Hematopoietic multipotent progenitor cell treated with erythropoietin and hydrocortisone succinate and interleukin-3 and kit ligand, for 6 days (in vitro differentiated cells): ENCODE measurements at places on chromosomes 1 and 21.

DNA sequence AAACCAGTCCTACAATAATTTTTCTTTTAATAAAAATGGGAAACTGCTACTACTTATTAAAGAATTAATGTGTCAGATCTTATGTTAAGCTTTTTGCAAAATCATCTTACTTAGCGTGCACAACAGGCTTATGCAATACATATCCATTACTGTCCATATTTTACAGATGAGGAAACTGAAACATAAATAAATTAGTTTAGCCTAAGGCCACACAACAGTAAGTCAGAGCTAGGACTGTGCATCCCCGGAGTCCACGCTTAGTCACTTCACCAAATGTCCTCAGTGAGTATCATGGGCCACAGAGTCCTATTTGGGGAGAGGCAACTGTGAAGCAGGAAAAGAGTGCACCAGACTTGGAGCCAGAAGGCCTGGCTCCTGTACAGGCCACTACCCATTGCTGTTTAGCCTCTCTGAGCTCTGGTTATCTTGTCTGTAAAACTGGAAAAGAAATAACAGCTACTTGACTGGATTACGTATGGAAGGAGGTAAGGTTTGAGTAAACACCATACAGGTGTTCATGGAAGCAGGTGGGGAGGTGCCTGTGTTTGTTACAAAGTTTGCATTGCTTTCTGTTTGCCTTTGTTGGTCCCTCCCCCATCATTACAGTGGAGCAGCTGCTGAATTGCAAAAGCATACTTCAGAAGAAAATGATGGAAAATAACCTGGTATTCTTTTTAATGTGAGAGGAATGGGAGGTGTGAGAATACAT is 192.8 kb downstream of the FCRL5 start:
- DNase-seq: no peak

DNA sequence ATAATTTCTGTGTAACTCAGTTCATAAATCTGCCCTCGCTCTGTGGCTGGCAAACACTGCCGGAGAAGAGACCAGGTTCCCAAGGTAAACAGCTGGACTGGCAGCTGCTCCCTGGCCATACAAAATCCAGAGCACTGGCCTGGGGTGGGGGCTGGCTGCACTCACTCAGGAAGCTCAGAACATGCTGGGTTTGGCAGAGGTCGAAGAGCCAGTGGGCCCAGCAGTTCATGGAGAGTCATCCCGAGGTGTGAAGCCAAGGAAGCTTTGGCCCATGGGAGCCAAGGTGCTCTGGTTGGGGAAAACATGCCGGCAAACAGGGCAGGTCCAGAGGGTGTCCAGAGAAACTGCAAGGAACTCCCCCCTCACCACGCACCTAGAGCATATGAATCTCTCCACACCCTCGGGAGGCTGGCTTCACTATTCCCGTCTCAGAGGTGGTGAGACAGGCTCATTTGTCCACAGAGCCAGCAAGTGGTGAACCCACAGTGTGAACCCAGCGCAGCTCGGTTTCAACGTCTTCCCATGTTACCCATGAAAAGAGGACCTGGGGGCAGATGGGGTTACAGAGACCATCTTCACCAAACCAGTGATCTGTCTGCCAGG is 102.4 kb downstream of the DMRTB1 start:
- no peak for DNase-seq

- no peak for DNase-seq
These were observed 68.7 kb downstream of the NID1 start for GRCh38 chr1:235996048-235996785.

GRCh38 chr1:200708769-200709168 is 29.9 kb upstream of the CAMSAP2 start:
- peak; percentile 9 for DNase-seq

- no peak for DNase-seq
These were observed 1.6 kb downstream of the NPR1 start for GRCh38 chr1:153680120-153680403.

DNA sequence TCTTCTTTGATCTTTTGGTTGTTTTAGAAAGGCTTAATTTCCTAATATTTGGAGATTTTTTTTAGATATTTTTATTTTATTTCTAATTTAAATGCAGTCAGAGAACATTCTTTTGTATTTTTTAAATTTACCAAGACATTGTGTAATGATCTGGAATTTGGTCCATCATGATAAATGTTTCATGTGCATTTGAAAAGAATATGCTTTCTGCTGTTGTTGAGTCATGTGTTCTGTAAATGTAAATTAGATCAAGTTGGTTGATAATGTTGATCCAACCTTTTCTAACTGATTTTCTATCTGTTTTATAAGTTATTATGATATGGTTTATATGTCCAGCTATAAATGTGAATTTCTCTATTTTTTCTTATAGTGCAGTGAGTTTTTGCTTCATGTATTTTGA is 19.8 kb downstream of the UTS2 start:
- DNase-seq: no peak

DNA sequence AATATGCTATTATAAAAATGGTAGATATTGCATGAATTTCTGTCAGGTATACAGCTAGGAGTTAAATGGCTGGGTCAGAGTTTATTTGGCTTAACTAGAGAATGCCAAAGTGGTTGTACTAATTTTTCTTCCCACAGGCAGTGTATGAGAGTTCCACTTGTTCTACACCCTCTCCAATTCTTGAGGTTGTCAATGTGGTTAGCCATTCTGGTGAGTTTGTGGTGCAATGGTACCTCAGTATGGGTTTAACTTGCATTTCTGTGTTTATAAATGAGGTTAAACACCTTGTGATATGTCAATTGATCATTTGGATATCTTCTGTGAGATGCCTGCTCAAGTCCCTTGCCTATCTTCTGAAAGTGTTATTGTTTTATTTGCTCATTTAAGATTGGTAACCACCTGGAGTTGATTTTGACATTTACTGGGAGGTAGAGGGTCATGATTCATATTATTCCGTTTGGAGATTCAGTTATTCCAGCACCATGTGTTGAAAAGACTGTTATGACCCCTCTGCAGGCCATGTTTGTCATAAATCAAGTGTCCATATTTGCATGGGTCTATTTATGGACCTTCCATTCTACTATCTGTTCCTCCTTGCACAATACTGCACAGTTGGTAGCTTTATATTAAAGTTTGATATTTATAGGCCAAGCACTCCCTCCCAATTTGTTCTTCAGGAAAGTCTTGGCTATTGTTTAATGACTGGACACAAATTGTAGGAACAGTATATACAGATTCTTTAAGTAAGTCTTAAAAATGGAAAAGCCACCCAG is 5.8 kb downstream of the FALEC start:
- DNase-seq: no peak

DNA sequence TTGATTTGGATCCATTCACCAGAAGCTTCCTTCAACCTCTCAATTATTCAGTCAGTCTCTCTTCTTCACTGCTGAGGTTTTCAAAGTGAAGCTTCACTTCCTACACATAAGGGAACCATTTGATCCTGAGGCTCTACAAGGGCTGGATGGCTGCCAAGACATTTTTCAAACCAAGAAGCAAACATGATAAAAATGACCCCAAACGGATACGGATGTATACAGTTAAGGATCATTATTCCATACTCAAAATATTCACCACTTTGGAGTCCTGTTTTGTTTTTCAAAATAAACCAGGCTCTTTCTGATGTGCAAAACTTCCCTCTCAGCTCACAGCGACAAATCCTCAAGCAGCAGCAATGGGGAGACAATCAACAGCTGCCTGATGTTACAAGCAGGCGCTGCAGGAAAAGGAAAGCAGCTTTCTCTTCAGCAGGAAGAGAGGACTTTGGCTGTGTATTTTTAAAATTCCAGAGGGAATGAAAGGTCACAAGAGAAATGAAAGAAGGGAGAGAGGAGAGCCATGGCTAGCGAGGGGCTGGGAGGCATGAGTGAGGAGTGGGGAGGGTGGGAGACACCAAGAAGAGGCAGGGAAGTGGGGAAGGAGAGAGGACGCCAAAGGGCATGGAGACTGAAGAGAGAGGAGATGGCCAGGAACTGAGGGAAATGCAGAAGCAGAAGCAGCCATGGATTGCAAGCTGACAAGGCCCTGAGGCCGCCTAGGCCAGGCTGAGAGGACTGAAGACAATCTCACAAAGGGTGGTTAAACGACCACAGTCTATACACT is 145.4 kb downstream of the SLC45A1 start:
- peak; percentile 79 for DNase-seq

DNA sequence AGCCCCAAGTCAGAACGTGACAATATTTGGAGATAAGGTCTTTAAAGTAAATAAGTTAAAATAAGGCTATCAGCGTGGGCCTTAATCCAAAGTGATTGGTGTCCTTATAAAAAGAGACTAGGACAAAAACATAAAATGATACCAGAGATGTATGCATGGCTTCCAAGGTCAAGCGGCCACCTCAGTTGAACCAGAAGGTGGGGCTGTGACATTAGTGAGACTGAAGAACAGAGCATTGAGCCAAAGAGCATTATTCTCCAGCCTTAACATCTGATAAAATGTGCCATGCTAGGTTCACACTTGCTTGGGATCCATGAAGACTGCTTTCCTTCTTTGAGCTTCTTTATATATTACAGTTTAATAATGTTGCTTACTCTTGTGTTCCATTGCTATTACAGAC is 554.6 kb downstream of the PLA2G4A start:
- peak; percentile 5 for DNase-seq

DNA sequence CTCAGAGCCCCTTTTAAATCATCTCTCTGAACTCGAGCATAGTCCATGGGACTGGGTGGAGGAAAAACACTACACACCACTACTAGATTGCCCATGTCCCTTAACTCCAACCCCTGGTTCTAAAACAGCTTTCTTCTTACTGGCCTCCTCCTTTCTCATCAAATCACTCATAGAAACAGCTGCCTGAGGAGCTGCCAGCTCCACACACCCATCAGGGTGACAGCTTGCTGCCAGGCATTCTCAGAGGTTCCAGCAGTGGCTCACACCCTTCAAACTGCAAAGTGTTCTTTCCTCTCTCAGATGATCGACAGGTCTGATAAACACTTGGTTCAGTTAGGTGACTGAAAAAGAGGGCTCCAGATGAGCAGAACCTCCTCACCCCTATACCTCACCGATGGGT is 543.0 kb upstream of the PLXNA2 start:
- DNase-seq: no peak

DNA sequence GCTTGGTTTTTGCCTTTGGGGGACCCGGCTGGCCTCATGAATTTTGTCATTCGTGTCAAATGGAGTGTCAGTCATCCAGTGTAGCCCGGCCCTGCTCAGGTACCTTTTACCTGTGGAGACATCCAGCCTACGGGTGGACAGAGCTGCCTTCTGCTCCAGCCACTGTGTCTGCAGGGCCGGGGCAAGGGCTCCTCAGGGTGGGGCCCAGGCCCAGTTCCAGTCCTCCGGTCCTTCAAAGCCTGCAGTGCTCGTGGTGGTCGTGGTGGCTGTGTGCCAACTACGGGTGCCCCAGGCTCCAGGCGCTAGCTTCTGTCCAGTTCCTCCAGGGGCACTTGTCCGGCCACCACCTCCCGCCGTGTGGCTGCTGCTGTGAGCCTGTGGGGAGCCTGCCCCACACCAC is 54.8 kb downstream of the TRIM11 start:
- no peak for DNase-seq

DNA sequence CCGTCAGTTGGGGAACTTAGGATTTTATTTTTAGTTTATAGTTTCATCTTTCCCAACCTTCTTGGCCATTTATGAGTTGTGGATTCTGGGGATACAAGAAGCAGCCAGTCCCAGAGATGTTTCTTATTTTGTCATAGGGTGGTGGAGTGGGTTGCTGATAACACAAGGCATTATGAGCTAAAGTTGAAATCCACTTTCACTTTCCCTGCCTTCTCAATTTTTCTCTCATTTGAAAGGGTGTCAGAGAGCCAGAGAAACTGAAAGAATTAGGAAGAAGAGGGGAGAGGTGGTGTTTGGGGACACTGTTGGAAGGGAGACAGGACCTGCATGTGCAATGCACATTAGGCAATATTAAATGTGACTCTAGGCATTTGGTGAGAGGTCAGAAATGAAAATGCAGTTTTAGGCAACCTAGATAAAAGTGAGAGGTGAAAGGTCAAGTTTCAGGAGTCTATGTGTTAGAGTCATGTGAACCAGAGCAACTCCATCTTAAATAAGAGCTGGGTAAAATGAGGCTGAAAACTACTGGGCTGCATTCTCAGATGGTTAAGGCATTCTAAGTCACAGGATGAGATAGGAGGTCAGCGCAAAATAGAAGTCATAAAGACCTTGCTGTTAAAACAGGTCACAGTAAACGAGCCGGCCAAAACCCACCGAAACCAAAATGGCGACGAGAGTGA is 71.1 kb upstream of the F3 start:
- DNase-seq: no peak

DNA sequence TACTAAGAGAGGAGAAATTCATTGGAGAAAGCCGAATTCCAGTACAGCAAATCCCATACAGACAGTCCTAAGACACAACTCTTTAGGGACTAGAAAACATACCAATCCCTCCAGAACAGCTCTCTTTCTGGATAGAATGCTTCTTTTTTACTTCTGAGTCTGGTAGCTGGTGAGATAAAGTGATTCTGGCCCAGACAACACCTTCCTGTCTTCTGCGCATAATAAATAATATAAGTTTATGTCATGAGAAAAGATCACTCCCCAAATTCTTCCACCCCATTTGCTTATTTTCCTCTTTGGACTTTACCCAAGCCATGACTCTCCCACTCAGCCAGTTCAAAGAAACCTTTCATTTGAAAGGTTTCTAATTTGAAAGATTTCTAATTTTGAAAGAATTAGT is 98.4 kb downstream of the EDEM3 start:
- no peak for DNase-seq

DNA sequence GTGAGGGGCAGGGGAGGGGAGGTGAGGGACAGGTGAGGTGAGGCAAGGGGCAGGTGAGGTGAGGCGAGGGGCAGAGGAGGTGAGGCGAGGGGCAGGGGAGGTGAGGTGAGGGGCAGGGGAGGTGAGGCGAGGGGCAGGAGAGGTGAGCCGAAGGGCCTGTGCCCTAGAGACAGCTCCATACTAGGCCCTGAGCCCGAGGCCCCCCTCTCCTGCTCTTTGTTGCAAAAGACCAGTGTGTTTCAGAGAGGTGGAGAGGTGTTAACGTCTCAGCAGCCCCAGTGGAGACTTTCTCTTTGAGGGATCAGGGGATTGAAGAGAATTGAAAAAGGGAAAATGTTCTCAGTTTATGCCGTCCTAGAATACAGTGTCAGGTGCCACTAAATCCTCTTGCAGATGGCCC is 44.2 kb downstream of the EPHB2 start:
- no peak for DNase-seq

DNA sequence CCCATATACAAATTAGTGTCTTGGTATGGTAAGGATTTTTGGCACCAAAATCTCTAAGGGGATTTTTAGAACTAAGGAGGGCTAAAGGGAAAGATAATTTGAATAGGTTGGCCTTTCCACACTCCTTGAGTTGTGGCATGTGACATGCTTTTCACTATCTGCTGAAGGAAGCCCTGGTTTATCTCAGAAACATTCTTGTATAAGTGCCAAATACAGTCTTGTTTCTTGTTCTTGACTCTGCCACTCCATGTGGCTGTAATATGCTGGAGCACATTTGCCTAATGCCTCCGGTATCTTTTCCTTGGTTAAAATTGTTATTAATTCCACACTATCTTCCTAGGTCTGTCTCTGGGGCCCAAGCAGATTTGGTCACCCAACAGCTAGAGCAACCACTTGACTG is 457.0 kb downstream of the USP25 start:
- peak; percentile 56 for DNase-seq

- no peak for DNase-seq
These were observed 39.6 kb upstream of the KIF21B start for GRCh38 chr1:201063145-201063544.

GRCh38 chr1:65079941-65080340 is 68.1 kb upstream of the AK4 start:
- DNase-seq: no peak

GRCh38 chr1:201020721-201021629 is 2.5 kb downstream of the KIF21B start:
- peak; percentile 79 for DNase-seq

GRCh38 chr1:78468521-78468920 is 22.3 kb upstream of the PTGFR start:
- no peak for DNase-seq

GRCh38 chr1:17120962-17121837 is 1.9 kb upstream of the PADI2 start:
- DNase-seq: peak; percentile 71
